ENCODE measurements at places on chromosomes 12 and 14. TPM values are rescaled to one million over a fixed set of nuclear protein-coding genes. Genes with fewer than 3 reads are reported as not detected.

Gene KRT74
- total RNA-seq = not detected

Gene GDF3
- total RNA-seq = 1.0 TPM

Gene AREL1
- 21.9 TPM for total RNA-seq

Gene CD69
- 8.4 TPM for total RNA-seq

Gene YAF2
- total RNA-seq = 19.3 TPM

Gene SPTB
- 312 TPM for total RNA-seq

Gene ISM2
- total RNA-seq = not detected

Gene ENDOU
- 1.0 TPM for total RNA-seq

Gene RNASE1
- total RNA-seq = 113 TPM

Gene ATL1
- total RNA-seq = 5.2 TPM

Gene C14orf93
- 9.9 TPM for total RNA-seq

Gene MPHOSPH9
- 44.9 TPM for total RNA-seq

Gene CLEC1B
- total RNA-seq = not detected

Gene TSPAN8
- total RNA-seq = 3.7 TPM

Gene KRT6C
- total RNA-seq = not detected

Gene SLC25A47
- total RNA-seq = 0.52 TPM

Gene SMCO2
- not detected for total RNA-seq

Gene CMKLR1
- total RNA-seq = 5.7 TPM

Gene CSAD
- total RNA-seq = 16.7 TPM

Gene SYT1
- 2.1 TPM for total RNA-seq

Gene ABCD2
- total RNA-seq = 1.0 TPM

Gene FOXA1
- total RNA-seq = not detected

Gene LALBA
- total RNA-seq = not detected

Gene KRT82
- not detected for total RNA-seq

Gene KMT2D
- 26.1 TPM for total RNA-seq

Gene SPIC
- total RNA-seq = not detected

Gene CLEC6A
- total RNA-seq = under 0.01 TPM

Gene FOXG1
- not detected for total RNA-seq

Gene PAPLN
- total RNA-seq = 1.6 TPM

Gene ADAM20
- 2.1 TPM for total RNA-seq

Gene HOXC12
- not detected for total RNA-seq
